Fibroblast of the aortic adventitia (primary cell): ENCODE measurements at places on chromosomes 3 and 15. TPM values are rescaled to one million over a fixed set of nuclear protein-coding genes. Genes with fewer than 3 reads are reported as not detected.

DNA sequence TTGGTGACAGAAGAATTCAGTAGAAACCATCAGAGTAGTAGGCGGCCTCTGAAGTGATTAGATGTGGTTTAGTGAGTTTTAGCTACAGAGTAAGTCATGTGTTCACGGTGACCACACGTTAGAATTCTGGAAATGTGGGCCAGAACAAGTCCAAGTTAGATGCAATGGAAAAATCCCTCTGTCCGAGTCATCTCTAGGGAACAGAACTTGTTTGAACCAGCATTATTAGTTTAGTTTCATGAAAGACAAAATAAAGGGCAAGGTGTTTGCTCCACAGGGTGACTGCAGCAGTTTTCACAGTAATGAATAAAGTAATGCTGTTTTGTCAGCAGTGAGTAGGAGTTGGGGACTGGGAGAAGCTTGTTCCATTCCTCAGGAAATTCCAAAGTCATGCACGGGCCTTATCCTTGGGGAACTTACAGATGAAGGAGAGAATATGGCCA, 100.2 kb downstream of the CGNL1 start:
- DNase-seq, result peak; percentile 71

GRCh38 chr15:52787123-52787503, 3.0 kb downstream of the ONECUT1 start:
- no peak for DNase-seq

GALNT15 gene
- total RNA-seq, result 10.9 and 22.0 TPM in 2 replicates

IL16 gene
- total RNA-seq, result 0.65 and 1.4 TPM in 2 replicates
